ENCODE measurements at places on chromosomes 16 and 17. TPM values are rescaled to one million over a fixed set of nuclear protein-coding genes. Genes with fewer than 3 reads are reported as not detected.

Gene C1QTNF1
- 143 TPM for total RNA-seq

GRCh38 chr16:55773859-55774549 lies 58.9 kb downstream of the CES1 start:
- no peak for DNase-seq

GRCh38 chr17:49887744-49888360 lies 40.0 kb upstream of the TAC4 start:
- no peak for DNase-seq

DNA sequence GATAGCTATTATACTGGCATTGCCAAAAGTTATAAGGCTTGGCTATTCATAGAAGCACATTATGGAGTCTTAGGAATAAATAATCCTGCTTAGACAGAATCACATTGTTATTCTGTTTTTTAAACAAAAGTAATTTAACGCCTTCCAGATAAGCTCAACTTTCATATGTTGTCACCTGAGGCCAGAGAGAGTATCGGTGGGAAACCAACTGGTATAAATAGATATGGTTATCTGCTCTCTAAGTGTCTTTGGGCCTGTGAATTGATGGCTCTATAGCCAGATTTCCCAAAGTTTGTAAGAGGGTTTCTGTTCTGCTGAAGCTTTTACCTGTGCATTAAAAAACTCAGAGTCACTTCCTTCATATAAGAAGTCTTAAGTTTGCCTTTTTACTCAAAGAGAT lies 1449.4 kb downstream of the CDH11 start:
- DNase-seq: no peak

Gene HEATR9
- not detected for total RNA-seq

GRCh38 chr17:62321451-62321850 lies 58.9 kb upstream of the EFCAB3 start:
- no peak for DNase-seq

Gene TOX3
- not detected for total RNA-seq

DNA sequence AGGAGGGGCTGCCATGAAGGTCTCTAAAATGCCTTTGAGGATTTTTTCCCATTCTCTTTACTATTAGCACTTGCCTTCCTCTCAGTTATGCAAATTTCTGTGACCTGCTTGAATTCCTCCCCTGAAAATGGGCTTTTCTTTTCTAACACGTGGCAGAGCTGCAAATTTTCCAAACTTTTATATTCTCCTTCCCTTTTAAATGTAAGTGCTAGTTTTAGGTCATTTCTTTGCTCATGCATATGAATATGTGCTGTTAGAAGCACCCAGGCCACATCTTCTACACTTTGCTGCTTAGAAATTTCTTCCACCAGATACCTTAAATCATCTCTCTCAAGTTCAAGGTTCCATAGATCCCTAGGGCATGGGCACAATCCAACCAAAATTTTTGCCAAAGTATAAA lies 11.8 kb downstream of the CLEC10A start:
- no peak for DNase-seq

- peak; percentile 71 for DNase-seq
Observed at GRCh38 chr16:66335704-66336329, 30.7 kb upstream of the CDH5 start.

Gene PGP
- total RNA-seq: 34.7 TPM

Gene CTRB1
- total RNA-seq: not detected

Gene SPATA22
- 0.51 TPM for total RNA-seq

Gene ABCC11
- not detected for total RNA-seq

Gene NECAB2
- total RNA-seq: 0.46 TPM

Gene TMC5
- total RNA-seq: not detected

Gene FOXO3B
- total RNA-seq: 0.91 TPM

DNA sequence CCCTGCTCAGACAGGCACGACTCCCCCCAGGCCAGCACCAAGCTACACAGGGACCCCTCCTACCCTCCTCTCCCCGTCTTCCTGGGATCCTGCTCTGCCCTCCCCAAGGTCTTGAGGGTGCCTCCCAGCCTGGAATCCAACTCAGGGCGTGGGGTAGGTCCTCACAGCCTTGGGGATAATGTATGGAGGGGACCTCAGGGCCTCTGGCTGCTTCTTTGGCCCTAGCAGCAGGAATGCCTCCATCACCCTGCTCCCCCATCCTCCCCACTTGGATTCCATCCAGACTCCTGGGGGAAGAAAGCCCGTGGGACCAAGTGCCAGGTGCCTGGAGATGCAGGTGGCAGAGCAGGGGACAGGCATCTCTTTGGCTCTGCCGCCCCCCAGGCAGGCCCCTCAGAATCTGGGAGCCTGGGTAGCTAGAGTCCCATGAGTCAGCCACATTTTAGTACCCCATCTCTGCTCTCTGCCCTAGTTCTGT lies 10.7 kb upstream of the STAC2 start:
- no peak for DNase-seq

Gene NETO2
- 2.0 TPM for total RNA-seq

Gene CMTM4
- 10.1 TPM for total RNA-seq

Gene PDILT
- not detected for total RNA-seq

- DNase-seq: peak; percentile 48
Observed at GRCh38 chr17:9356488-9356911, 219.1 kb downstream of the STX8 start.

GRCh38 chr16:23629516-23629915 lies 11.6 kb downstream of the PALB2 start:
- no peak for DNase-seq

Gene NPIPB6
- 0.48 TPM for total RNA-seq

GRCh38 chr16:74500907-74501306 lies 79.6 kb upstream of the CLEC18B start:
- no peak for DNase-seq

Gene TMEM231
- 4.1 TPM for total RNA-seq

- no peak for DNase-seq
Observed at GRCh38 chr16:78004517-78004916, 17.8 kb upstream of the CLEC3A start.

GRCh38 chr17:17024778-17025300 lies 17.4 kb upstream of the MPRIP start:
- DNase-seq: peak; percentile 50

DNA sequence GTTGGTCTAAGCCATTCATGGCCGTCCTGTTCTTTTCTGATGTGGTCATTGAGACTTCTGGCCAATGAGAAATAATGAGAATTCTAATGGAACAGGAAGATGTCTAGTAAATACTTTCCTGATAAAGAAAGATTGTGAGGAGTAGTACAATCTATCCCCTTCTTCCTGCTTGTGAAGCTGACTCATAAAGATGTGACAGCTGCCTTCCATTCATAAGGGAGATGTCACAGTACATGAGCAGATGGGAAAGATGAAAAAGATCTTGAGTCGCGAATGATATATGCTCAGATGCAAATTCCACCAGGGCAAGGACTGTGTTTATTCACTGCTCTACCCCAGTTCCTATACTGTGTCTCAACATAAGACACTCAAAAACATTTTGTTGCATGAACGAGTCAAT lies 111.7 kb upstream of the FOXF1 start:
- no peak for DNase-seq

- no peak for DNase-seq
Observed at GRCh38 chr17:30234296-30234695, 1.2 kb downstream of the SLC6A4 start.

Gene DGKE
- 3.0 TPM for total RNA-seq

Gene SUMO2
- total RNA-seq: 200 TPM

Gene MT1H
- not detected for total RNA-seq

Gene PRSS36
- total RNA-seq: 2.2 TPM

Gene CORO7
- total RNA-seq: 11.6 TPM
